ENCODE measurements at places on chromosomes 6 and 20.

DNA sequence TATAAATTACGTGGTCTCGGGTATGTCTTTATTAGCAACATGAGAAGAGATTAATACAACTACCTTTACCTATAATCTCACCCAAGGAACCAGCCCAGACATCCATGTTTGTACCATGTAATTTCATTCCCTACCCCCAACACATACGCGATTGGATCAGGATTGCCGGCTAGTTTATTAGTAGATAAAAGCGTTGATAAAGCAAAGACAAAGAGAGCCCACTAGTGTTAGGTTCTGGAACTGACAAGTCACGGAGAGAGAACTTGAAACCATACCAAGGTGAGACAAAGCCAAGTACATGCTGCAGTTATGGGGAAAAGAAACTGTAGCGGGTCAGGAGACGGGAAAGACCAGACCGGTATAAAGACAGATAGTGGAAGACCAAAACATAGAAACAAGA is 37.4 kb upstream of the FAM135A start:
- peak; percentile 10 for DNase-seq

DNA sequence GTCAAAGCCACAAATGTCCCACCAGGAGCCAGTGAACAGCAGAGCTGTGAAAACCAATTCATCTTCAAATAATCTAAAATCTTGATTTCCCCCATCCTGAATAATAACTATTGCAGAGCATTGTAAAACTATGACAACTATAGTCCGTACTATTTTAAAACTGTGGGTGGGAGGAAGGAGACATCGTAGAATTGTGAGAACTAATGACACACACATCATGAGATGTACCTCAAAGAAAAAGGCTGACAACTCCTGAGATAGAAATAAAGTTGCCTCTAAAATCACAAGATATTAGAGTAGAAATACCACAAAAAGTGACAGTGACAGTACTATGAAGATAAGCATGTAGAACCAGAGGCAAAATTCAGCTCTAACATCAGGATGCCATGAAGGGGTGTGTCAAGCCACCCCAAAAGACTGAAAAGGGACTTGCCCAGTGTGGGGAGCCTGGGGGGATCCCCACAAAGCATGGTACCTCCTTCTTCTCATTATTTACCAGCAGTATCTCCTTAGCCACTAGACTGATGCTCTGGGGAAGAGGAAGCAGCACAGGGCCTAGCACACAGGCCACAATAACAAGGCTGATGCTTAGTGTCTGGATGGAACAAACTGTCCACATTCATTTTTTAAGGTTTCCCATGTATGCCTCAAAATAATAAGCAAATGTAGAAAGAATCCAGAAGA is 13.4 kb downstream of the NAPB start:
- DNase-seq = no peak

DNA sequence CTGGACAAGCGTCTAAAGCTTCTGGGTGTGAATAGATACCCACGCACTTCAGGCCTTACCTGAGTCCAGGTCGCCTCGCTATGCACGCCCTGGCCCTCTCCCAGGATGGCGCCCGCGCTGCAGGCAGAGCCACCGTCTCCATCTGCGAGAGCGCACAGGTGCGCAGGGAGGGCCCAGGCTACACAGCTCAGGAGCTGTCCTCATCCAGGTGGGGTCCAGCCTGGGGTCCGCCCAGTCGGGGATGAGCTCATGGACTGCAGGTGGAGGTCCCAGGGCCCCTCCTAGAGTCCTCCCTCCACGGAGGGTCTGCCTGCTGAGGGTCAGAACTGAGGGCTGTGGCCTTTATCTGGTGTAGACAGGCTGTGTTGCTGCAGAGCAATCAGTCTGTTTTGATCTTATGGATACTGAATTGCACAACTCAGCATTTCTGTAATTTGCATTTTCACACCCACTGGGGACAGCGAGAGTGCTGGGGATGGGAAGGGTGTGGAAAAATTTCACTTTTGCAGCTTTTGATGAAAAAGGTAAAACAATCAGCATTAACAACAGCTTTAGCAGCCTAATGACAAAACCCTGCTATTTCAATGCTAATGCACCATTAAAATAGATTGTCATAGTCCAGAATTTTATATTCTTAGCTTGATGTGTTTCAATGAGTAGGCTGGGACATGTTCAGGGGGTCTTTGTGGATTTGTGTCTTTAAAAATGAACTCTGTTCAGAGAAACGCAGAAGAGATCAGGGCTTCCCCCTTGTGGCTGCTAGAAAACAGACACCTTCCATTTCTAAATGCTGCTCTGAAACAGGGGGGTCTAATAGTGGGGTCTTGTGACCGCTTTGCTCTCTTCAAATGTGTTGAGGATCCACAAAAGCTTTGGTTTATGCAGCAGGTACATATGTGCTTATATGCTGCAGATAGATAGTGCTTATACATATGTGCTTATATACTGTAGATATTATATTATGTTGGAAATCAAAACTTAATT is 77.8 kb upstream of the PHACTR3 start:
- DNase-seq = peak; percentile 47

GRCh38 chr6:162222521-162222920 is 505.0 kb downstream of the PRKN start:
- no peak for DNase-seq

DNA sequence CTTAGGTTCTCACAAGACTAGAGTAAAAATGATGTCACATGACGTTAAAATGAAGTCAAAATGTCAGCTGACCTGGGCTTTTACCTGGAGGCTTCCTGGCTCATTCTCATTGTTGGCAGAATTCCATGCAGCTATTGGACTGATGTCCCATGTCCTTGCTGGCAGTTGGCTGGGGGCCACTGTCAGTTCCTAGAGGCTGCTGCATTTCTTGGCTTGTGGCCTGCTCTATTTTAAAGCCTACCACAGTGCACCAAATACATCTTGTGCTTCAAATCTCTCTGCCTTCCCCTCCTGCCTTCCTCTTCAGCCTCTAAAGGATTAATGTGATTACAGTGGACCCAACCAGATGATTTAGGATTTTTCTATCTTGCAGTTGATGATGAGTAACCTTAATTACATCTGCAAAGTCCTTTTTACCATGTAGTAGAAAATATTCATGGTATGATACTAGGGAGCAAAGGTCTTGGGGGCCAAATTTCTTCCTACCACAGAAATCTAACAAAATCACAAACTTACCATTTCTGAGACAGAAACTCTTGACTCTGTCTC is 81.9 kb downstream of the FIG4 start:
- no peak for DNase-seq

GRCh38 chr20:25030649-25031207 is 27.2 kb downstream of the ACSS1 start:
- no peak for DNase-seq

GRCh38 chr20:60071965-60072364 is 113.7 kb downstream of the CDH26 start:
- DNase-seq = no peak

GRCh38 chr20:36271639-36272546 is 34.2 kb upstream of the DLGAP4 start:
- no peak for DNase-seq

DNA sequence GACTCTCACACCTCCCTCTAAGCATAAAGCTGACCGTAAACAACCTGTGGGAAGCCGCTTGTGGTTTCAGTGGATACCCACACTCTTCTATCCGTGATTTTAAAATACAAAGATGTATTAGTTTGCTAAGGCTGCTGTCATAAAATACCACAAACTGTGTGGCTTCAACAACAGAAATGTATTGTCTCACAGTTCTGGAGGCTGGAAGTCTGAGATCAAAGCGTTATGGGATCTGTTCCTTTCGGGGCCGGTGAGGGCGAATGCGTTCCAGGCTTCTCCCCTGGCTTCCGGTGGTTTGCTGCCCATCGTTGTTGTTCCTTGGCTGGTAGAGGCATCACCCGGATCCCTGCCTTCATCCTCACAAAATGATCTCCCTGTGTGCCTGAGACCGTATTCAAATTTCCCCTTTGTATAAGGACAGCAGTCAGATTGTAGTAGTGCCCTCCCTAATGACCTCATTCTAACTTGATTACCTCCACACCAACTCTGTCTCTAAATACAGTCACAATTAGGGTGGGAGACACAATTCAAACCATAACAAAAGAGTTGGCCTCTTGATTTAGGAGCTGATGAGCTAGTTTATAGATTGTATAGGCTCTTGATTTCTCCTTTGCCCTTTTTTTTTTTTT is 210.6 kb upstream of the SOX4 start:
- peak; percentile 51 for DNase-seq

- DNase-seq = no peak
Observed at GRCh38 chr6:42766163-42766670, 15.6 kb upstream of the BICRAL start.

Measured in neural progenitor cell (in vitro differentiated cells).